ENCODE measurements at places on chromosomes 7 and 10.
A peak's percentile ranks its signal among the peaks of the same experiment; 100 is the strongest.

- DNase-seq, result no peak
Observed at GRCh38 chr10:11887381-11888227, 64.4 kb downstream of the PROSER2 start.

DNA sequence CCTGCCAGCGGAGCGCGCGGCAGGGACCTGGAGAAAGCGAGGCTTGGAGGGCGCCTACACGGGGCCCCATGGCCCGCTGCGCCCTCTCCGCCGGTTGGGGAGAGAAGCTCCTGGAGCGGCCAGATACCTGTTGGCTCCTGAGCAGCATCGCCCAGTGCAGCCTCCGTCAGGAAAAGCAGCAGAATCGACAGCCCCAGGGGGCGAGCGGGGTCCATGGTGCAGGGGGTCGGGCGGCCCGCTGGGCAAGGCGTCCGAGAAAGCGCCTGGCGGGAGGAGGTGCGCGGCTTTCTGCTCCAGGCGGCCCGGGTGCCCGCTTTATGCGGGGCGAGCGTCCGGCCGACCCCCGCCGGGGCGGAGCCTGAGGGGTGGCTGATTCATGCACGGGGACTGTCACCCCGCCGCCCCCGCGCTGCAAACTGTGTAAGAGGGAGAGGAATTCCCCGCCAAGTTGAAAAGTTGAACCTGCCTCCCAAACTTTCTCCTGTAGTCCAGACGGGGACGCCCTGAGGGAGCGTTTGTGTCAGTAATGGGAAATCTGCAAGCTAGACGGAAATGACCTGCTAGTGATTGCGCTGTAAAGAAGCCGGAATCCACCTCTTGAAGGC is at the start of gene TFPI2:
Gene TFPI2, minus strand, starts transcription at position 290 of the 605 bp plus-strand sequence. Its CDS starts 75 bp downstream, at position 215.
- no peak for DNase-seq

GRCh38 chr7:138431517-138431916 is 28.5 kb upstream of the TRIM24 start:
- no peak for DNase-seq

- no peak for DNase-seq
Observed at GRCh38 chr10:114905450-114905849, 32.5 kb upstream of the TRUB1 start.

GRCh38 chr7:98705626-98706025 is 88.5 kb downstream of the NPTX2 start:
- no peak for DNase-seq

DNA sequence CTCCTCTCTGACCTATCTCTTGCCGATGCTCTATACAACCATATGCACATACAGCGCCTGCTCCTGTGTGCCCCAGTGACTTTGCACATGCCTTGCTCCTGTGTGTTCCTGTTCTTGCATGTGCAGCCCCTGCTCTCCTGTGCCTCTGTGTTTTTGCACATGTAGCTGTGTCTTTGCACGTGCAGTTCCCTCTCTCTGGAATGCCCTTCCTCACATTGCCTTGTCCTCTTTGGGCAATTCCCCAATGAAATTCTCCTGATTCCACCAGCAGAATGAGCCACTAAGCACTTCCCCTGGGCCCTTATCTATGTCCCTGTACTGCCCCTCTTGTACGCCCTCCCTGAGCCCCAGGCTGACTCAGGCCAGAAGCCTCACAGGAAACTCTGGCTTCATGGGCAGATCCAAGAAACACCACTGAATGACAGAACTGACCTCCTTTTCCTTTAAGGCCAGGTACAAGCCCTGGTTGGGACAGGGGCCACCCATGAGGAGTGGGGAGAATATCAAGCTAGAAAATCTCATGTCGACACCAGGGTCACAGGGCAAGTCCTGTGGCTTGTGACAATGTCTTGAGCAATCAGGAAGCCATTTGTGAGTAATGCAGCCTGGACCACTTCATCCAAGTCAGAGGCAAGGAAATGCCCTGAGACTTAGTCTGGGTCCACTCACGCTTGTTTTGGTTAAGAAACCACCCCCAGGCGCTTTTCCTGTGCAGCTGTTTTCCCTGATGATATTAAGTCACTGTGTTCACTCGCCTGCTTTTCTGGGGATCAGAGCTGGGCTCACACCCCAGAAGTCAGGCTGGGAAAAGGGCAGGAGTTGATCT is 1.9 kb upstream of the ARHGAP22 start:
- DNase-seq, result peak; percentile 83

- no peak for DNase-seq
Observed at GRCh38 chr7:156039971-156040677, 227.9 kb upstream of the SHH start.

GRCh38 chr10:115402699-115403098 is 309.5 kb downstream of the ATRNL1 start:
- peak; percentile 53 for DNase-seq

GRCh38 chr10:129942936-129943715 is 20.9 kb downstream of the EBF3 start:
- no peak for DNase-seq

DNA sequence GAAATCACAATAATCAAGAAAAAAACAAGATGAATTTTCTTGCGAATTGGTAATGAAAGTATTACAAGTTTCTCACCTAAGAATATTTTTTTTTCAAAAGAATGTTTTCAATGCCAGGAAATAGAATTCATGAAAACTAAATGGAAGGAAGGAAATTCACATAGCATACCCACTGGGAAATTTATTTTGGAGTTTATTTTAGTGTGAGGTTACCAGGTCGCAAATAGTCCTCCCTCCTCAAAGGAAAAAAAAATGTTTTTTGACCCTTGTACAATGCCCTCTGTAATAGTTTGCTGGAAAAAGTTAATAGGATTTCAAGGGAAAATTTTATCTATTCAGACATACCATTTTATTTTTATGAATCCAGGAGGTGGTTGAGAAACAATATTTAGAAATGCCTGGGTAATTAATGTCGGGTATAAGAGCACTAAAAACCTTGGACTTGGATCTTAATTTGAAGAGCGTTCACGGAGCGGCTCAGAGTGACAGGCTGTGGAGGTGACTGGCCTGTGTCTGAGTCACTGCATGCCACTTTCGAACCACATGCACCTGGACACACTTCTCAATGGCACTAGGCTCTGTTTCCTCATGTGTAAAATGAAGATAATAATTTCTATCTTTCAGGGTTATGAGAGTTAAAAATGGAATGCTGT is 28.2 kb downstream of the CUBN start:
- no peak for DNase-seq

- DNase-seq, result no peak
Observed at GRCh38 chr7:110718503-110719205, 372.3 kb upstream of the LRRN3 start.

DNA sequence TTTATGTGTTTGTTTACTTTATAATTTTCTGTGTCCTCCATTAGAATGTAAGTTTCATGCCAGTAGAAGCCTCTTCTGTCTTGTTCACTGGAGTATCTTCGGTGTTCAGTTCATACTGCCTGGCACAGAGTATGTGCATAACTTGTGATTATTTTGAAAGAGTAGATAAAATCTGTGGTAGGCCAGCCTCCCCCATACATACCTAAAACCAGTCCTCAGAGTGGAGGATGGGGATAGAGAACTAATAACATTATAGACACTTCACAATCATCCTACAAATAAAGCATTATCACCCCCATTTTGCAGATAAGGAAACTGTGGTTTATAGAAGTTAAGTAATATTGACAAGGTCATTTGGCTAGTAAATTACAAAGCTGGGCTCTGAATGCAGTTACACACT is 28.0 kb downstream of the VIM start:
- DNase-seq, result no peak

- no peak for DNase-seq
Observed at GRCh38 chr10:61918140-61918539, 16.6 kb downstream of the ARID5B start.

GRCh38 chr10:23338155-23338828 is 6.3 kb downstream of the C10orf67 start:
- DNase-seq, result no peak

All from HS-27A (cell line).